ENCODE measurements at places on chromosomes 6 and 20.

DNA sequence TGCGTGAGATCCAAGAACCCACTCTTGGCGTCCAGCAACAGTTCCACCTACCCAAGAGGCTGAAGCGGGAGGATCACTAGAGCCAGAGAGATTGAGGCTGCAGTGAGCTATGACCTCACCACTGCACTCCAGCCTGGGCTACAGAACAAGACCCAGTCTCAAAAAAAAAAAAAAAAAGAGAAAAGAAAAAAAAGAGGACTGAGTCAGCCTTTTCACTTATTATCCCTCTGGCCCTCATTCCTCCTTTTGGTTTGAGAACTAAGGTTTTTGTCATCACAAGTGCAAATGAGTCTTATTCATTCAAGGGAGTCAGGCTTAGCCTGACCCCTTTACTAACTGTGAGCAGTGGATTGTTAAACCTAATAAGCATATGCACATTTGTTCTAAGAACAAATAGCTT, 37.9 kb upstream of the JARID2 start:
- no peak for DNase-seq

DNA sequence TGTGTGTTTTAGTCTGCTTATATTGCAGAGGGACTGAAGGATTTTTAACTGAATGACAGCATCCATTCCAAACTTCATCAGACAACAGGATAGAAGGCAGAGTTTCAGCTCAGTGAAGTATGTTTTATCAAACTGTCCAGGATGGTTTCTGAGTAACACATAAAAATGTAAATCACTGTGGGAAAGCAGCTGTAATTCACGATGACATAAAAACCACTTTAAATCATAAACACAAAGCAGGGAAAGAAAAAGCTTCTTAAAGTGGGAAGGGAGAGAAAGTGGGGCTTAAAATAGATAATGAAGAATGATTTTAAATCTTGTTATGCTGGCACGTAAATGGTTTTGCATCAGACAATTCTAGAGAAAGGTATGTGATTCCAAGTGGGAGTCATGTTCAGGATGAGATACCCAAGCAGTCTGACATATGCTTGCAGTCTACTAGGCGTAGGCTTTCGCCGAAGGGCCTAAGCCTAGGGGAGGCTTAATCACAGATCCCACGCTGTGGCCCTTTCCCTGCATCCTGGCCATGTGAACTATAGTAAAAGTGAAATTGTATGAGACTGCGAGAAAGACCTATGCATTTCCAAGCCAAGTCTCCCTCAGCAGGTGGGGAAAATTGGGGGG, 610.6 kb downstream of the PRKN start:
- DNase-seq, result no peak

GRCh38 chr6:158293122-158293521, 19.1 kb upstream of the TULP4 start:
- no peak for DNase-seq

DNA sequence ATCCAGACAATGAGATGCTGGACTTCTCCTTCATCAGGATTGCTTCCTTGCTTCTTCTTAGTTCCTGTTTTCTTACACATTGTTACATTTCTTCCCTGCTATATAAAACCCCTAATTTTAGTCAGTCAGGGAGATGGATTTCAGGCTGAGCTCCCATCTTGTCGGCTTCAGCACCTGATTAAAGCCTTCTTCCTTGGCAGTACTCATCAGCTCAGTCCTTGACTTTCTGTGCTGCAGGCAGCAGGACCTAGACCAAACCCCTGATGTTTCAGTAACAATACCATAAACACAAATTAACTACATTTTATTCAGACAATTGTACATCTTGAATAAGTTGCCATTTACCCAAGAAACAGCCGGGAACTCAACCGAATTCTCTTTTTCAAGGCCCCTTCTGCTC, 156.4 kb upstream of the RREB1 start:
- DNase-seq, result no peak

- DNase-seq, result no peak
Observed at GRCh38 chr6:41467061-41467460, 79.1 kb upstream of the FOXP4 start.

- no peak for DNase-seq
Observed at GRCh38 chr6:55898342-55898741, 23.0 kb upstream of the BMP5 start.

- no peak for DNase-seq
Observed at GRCh38 chr20:10696650-10697049, 22.9 kb upstream of the JAG1 start.

DNA sequence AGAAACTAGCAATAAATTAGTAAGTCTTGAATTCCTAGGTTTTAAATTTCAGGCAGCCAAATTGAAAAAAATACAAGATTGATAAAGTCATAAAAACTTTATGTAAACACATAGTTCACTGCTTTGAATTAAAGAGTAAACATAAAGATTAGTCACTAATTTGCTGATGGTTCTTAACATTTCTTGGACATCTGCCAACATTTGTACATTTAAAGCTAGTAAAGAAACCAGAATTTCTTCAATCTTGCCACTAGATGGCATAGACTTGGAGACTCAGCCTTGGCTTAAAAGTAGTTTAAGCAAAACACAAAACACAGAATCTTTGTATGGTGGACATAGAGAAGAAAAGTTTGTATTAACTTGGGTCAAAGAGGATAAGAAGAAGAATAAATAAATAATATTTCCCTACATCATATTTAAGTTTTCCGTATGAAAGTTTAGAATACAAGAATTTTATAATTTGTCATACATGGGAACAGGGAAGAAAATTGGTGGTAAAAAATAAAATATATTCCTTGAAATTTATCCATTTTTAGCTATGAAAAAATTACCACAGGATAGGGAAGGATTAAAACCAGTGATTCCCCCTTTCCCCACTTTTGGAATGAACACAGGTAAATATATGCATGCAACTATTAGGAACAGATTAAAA, 41.7 kb upstream of the FAM135A start:
- DNase-seq, result no peak

- no peak for DNase-seq
Observed at GRCh38 chr20:62885896-62886708, 24.5 kb upstream of the TCFL5 start.

DNA sequence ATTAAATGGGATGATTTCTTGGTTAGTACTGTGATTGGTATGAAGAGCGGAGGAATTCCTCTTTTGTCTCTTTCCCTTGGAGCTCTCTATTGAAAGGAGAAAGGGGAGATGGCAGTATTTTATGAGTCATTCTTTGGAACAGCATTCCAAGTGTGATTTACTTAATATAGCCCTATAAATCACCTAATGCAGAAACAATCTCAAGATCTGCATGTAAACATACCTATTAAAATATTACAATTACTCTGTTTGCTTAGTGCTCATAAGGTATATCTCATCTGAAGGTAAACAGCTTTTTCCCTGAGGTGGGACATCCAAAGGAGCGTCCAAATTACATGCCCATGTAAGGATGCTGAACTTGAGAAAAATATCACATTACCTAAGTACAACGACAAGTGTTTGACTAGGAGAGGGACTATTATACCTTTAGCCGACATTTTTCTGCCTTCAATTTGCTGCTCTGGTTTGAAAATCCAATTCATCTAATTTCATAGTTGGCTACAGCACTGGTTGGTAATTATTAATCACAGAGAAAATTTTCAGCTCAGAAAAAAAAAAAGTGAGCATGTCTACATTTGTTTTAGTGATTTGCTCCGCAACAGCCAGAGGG, 229.0 kb downstream of the FOXC1 start:
- no peak for DNase-seq

DNA sequence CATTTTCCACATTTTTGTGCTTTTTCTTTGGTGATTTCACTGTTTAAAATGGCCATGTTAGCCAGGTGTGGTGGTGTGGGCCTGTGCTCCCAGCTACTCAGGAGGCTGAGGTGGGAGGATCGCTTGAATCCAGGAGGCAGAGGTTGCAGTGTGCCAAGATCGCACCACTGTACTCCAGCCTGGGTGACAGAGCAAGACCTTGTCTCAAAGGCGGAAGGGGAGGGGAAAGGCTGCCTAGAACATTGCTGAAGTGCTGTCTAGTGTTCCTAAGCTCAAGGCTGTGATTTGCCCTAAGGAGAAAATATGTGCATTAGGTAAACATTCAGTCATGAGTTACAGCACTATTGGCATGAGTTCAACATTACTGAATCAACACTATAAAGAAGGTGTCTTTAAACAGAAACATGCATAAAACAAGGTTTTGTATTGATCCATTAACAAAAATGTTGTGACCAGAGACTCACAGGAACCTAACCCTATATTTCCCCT, 14.0 kb downstream of the ZC2HC1B start:
- no peak for DNase-seq

GRCh38 chr6:103872678-103873077, 987.0 kb downstream of the HACE1 start:
- no peak for DNase-seq

DNA sequence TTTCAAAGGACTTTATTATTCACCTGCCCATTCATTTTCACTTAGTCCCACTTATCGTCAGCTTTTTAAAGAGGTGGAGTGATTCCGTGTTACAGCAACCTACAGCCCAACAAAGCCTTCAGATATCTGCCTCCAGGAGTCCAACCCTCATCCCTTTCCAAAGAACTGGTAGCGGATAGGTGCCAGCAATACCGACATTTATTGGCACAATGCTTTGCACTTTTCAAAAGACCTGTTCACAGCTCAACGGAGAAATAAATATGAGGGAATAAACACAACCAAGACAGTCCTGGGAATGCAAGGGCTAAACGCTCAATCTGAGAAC, 819 bp upstream of the MTRF1L start:
- DNase-seq, result no peak

DNA sequence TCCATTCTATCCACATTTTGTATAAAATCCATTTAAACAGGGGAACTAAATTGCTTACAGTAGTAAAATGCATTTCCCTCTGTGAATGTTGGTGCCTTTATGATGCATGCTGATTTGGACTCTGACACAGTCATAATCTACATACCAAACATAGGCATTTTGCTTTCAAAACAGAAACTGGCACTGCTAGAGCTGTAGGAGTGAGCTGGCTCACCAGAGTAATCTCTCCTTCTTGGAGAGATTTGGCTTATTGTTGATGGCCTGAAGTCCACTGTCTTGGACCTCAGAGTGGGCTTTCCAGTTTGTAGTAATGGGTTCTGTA, 363.2 kb upstream of the FLRT3 start:
- no peak for DNase-seq

DNA sequence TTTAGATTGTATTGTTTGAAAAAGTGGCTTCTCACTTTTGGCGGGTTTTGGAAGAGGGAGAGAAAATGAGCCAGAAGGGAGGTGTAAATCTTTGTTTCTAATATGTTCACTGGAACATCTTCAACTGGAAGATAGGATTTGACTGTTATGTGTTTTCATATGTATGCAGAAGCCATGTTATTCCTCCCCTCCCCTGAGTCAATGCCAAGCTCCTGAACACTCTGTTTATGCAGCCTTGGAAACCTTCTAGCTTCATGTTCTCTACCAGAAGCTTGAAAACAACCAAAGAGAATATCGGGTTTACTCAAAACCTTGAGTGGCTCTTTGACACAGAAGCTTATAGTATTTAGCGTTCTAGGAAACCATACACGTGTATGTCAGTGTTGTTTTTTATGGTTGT, 279.1 kb downstream of the PRL start:
- no peak for DNase-seq

- no peak for DNase-seq
Observed at GRCh38 chr20:58869662-58870227, 17.2 kb downstream of the GNAS start.

GRCh38 chr20:48189181-48189580, 403.9 kb upstream of the SULF2 start:
- peak; percentile 83 for DNase-seq

- DNase-seq, result no peak
Observed at GRCh38 chr6:33837971-33838665, 34.3 kb upstream of the MLN start.

GRCh38 chr20:6765469-6766058, 1.9 kb upstream of the BMP2 start:
- peak; percentile 23 for DNase-seq

DNA sequence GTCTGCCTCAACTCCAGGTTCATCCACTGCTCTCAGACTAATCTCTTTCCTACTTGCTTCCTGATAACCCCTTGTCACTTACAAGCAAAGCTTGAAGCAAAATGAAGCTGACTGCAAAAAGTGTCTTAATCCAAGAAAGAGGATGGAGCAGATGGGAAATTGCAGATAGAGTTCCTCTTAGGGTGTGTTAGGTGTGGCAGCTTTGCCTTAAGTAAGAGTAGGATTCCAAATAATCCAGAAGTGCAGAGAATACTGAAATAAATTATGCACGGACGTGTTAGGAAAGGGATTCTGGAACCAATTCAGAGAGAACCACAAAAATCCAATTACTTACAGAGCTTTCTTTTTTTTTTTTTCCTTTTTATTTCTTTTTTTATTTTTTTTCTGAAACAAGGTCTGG, 6.1 kb upstream of the RPL7L1 start:
- no peak for DNase-seq

DNA sequence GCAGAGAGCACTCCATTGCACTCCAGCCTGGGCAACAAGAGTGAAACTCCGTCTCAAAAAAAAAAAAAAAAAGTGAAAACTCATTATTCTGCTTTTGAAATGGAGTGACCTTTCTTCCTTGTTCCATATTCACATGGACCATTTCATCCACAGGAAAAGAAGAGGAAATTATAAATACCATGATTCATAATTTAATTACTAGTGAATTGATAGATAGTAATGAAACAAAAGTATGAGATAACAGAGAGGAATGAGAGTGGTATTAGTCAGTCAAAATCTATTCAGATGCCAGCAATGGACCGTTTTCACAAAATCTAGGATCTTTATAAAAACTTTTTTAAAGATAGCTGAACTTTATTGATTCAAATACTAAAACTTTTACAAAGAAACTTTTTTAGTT, 443.1 kb upstream of the FLRT3 start:
- no peak for DNase-seq

GRCh38 chr6:149843051-149843633, 21.0 kb downstream of the LRP11 start:
- no peak for DNase-seq

DNA sequence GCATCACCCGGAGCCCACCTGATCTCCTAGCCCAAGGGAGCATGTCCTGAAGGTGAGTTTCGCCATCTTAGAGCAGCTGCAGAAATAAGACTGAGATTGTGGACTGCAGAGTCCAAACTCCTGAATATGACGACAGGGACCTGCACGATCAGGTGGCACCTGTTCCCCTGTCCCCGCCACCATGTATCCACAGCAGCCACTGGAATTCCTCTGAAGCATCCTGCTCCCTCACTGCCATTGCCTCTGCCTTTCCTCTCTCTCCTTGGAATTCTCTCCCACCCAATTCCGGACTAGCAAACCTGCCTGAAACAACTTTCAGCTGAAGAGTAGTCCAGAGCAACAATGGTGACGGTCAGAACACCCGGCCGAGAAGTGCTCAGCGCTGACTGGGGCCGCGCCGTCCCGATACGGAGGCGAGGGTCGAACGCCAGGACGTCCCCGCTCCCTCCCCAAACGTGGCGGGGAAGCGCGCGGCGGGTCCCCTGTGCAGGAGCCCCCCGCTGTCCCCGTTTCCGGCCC, 694 bp upstream of the FAM120B start:
- DNase-seq, result no peak

- no peak for DNase-seq
Observed at GRCh38 chr20:54163402-54163801, 10.4 kb downstream of the CYP24A1 start.

GRCh38 chr6:14361297-14361696, 243.7 kb downstream of the CD83 start:
- no peak for DNase-seq

Measured in HuH-7.5 (cell line).